ENCODE measurements at places on chromosomes 16 and 17. TPM values are rescaled to one million over a fixed set of nuclear protein-coding genes. Genes with fewer than 3 reads are reported as not detected.
A peak's percentile ranks its signal among the peaks of the same experiment; 100 is the strongest.

- peak; percentile 54 for DNase-seq
Measured at GRCh38 chr16:76899767-76900166, 291.2 kb upstream of the MON1B start.

GLIS2 gene
- 68.7 TPM for total RNA-seq

GRIN2A gene
- total RNA-seq: 6.5 TPM

DNA sequence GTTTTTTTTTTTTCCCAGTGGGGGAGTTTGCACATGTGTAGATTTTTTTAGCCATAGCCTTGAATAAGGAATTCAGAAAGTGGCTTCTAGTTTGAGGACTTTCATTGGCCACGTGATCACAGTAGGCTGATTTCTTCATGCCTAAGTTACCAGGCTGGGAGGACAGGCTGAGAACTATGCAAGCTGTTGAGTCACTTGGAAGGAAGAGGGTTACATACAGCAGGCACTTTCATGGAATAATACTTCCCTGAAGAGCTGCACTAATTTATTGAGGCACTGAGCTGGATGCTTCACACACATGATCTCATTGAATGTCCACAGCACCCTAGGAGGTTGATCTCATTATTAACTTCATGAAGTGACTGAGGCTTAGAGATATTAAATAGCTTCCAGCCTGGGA is 22.8 kb downstream of the PRKCB start:
- DNase-seq: no peak

GNG13 gene
- total RNA-seq: not detected

TBC1D3L gene
- 15.9 TPM for total RNA-seq

C16orf46 gene
- total RNA-seq: 1.7 TPM

- no peak for DNase-seq
Measured at GRCh38 chr17:83079766-83080578, 563 bp downstream of the METRNL start.

TEKT5 gene
- total RNA-seq: 0.57 TPM

DNA sequence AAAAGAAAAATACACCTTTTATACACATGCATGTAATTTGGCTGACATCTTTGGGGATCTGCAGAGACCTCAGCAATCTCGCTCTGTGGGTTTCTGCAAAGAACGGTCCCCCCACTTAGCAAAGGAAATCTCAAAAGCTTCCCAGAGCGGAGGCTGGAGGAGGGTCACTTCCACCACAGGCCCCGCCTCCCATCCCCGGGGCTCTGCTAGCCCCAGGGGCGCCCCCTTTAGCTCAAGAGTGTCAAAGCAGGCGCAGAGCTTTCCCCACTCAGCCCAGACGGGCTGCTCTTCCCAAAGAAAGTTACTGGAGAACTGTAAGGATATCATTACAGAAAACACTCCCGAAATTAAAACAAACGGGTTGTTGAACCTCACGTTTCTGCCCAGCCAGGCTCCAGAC is 11.4 kb downstream of the SLC13A5 start:
- DNase-seq: no peak

DNA sequence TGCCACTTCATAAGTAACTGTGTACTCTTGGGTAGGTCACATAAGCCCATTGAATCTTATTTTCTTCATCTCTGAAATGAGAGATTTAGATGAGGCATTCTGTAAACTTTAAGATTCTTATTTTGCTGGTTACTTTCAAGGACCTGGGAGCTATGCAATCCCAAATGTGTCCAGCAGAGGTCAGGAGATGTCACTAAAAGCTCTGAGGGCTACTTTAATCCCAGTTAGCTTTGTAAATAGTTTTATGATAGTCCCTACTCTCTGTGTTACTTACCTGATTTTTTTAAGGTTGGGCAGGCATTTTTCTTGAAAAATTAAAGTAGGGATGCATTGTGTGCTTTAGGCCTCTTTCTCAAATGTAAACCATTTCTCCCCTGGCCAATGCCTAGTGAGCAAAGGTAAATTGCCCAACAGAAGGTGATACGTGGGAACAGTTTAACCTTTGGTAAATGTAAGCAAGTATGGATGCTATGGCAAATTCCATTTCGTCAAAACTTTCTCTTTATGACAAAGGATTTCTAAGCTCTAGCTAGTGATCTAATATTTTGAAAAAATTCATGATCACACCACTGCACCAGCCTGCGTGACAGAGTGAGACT is 57.1 kb upstream of the WSB1 start:
- no peak for DNase-seq

DNA sequence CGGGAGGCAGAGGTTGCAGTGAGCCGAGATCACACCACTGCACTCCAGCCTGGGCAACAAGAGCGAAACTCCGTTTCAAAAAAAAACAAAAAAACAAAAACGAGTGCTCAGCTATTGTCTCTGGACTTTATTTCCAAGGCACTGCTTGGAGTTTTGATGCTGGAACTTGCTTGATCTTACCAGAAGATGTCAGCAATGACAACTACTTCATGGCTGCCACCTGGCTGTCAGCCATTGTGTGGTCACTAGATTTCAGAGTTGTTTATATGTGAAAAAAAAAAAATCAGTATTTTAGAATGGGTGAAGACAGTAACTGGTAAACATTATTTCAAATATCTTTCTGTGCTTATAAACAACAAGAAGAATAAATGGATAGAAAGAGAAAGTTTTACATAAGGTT is 26.3 kb upstream of the OR4D1 start:
- peak; percentile 38 for DNase-seq

HOXB1 gene
- not detected for total RNA-seq

DNA sequence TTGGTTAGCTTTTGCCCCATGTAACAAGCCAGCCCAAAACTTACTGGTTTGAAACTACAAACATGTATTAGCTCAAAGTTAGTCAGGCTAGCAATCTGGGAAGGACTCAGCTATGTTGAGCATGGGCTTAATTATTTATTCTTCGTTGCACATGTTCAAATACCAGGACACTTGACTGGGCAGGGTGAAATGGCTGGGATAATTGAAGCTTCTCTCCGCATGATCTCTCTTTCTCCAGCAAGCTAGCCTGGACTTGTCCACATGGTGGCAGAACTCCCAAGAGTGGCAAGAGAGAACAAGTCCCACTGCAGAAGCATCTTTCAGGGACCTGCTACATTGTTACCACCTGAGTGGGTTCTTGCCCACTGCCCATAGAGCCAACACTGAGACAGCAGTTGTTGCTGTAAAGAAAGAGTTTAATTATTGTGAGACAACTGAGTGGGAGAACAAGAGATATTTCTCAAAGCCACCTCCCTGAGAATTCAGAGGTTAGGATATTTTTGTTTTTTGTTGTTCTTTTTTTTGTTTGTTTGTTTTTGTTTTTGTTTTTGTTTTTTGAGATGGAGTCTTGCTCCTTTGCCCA is 16.8 kb upstream of the ATF7IP2 start:
- DNase-seq: no peak

- DNase-seq: no peak
Measured at GRCh38 chr16:46613352-46613751, 7.8 kb downstream of the SHCBP1 start.

DNA sequence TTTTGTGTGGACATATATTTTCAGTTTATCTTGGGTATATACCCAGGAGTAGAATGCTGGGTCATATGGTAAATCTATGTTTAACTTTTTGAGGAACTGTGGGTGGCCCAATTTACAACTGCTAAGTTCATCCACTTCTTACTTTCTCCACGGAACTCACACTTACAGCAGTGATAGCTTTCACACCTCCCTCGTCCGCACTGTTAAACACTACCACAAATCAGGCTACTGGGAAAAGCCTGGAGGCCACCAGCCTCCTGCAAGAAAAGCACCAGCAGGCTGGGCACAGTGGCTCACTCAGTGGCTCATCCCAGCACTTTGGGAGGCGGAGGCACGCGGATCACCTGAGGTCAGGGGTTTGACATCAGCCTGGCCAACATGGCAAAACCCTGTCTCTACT is 14.7 kb upstream of the ZG16 start:
- DNase-seq: no peak

UMOD gene
- 65.7 TPM for total RNA-seq

DNA sequence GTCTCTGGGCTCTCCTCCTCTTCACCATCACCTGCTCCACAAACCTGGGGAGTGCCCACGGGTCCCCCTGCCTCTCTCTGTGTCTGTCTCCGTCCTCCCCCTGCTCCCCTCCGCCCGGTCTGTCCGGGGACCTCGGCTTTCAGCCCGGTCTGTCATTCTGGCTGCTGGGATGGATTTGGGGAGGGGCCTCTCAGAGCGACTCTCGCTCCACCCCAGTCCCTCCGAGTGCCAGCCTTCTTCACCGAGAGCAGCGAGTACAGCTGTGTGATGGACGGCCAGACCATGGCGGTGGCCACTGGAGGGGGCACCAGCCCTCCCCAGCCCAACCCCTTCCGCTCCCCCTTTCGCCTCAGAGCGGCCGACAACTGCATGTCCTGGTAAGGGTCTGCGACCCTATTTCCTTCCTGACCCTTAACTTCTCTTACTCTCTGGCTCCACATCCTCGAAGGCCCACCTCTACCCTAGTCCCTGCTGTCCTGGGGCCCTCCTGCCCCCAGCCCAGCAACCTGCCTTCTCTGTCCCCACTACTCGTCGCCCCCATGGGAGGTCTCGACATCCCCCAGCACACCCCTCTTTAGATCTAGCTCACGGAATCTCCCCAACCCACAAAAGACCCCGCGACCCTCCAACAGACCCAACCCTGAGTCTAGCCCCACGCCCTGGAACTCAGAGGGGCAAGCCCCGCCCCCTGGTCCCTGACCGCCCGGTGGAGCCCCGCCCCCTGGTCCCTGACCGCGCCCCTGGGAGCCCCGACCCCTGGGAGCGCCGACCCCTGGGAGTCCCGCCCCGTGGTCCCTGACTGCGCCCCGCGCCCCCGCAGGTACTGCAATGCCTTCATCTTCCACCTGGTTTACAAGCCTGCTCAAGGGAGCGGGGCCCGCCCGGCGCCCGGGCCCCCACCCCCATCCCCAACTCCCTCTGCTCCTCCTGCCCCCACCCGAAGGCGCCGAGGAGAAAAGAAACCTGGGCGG is 5.6 kb upstream of the CXCL16 start:
- peak; percentile 28 for DNase-seq

Data from kidney (tissue), 22 donors.